Kasumi-1 (cell line): ENCODE measurements at places on chromosomes 11 and 22.

GRCh38 chr11:41235668-41236067, 223.8 kb downstream of the LRRC4C start:
- DNase-seq: no peak

DNA sequence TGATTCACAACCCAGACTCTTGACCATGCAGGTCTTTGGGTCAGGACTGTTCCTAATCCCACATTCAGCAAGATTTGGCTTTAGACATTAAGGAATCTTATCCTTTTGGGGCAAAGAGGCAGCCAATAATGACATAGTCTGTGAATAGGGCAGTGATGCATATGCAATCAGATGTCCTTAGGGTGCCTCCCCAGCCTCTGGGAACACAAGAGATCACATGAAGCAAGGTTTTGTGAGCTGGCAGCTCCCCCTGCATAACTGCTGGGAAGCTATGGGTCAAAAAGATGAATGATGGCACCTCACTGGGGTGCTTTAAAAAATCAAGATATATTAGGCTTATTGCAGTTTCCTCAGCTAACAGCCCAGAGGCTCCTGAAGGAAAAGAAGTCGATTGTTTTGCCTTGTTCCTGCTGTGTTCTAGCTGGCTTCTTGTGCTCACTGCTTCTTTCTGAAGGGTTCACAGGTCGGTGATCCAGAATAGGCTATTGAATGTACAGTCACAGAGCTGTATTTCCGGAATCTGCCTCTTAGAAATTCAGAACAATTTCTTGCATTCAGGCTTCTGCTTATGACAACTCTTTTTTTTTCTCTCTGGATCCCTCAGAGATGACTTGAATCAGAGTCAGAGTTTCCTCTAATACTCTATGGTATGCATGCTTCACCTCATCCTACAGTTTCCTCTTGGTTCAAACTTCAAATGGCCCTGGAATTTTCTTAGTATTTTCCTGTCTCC, 31.7 kb downstream of the INSC start:
- DNase-seq: no peak

DNA sequence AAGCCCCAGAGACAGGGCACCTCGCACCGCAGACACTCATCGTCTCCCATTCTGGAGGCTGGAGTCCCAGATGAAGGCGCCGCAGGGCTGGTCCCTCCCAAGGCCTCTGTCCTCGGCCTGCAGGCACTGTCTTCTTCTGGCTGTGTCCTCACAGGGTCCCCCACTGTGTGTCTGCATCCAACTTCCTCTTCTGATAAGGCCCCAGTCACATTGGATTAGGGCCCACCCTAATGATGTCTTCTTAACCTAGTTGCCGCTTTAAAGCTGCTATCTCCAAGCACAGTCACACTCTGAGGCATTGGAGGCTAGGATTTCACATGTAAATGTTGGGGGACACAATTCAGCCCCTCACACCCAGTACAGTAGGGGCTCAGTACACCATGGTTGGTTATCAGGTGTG, 48.9 kb downstream of the DHCR7 start:
- DNase-seq: no peak

- no peak for DNase-seq
Measured at GRCh38 chr11:28713850-28714249, 605.7 kb downstream of the METTL15 start.

GRCh38 chr11:125157118-125157733, 7.3 kb upstream of the PKNOX2 start:
- no peak for DNase-seq

GRCh38 chr11:71266114-71266833, 13.9 kb upstream of the SHANK2 start:
- no peak for DNase-seq
